Activated CD8-positive, alpha-beta T cell treated with anti-CD3 and anti-CD28 coated beads for 36 hours (primary cell): ENCODE measurements at places on chromosomes 5 and 9.

DNA sequence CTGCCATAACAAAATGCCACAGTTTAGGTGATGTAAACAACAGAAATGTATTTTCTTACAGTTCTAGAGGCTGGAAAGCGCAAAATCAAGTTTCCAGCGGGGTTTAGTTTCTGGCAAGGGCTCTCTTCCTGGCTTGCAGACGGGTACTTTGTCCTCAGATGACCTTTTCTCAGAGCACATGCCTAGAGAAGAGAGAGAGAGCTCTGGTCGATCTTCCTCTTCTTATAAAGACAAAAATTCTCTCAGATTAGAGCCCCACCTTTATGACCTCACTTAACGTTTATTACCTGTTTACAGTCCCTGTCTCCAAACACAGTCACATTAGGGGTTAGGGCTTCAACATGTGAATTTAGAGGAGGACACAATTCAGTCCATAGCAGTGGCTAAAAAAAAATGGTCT lies 119.7 kb downstream of the CETN3 start:
- DNase-seq, result no peak

DNA sequence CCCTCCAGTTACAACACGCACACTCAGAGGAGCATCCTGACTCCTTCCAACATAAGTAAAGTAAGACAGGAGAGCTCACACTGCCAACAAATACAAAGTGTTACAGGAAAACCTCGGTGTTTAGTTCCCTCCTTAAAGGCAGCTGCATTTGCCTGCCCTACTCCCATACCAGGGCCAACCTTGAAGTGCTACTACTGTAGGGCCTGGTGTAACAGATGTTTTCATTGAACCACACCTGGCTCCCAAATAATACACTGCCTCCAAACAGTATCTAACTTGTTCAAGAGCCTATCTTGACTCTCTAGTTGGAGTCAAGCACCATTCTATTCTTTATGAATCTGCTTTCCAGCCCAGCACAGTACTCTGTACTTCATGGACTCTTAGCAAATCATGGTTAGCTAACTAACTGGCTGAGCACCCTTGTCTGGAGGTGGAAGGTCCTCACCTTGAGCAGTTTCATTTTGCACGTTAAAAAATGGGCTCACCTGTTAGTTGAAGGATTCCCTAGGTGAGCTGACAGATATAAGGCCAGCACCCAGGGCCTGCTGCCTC lies 34.6 kb downstream of the TTC39B start:
- no peak for DNase-seq

DNA sequence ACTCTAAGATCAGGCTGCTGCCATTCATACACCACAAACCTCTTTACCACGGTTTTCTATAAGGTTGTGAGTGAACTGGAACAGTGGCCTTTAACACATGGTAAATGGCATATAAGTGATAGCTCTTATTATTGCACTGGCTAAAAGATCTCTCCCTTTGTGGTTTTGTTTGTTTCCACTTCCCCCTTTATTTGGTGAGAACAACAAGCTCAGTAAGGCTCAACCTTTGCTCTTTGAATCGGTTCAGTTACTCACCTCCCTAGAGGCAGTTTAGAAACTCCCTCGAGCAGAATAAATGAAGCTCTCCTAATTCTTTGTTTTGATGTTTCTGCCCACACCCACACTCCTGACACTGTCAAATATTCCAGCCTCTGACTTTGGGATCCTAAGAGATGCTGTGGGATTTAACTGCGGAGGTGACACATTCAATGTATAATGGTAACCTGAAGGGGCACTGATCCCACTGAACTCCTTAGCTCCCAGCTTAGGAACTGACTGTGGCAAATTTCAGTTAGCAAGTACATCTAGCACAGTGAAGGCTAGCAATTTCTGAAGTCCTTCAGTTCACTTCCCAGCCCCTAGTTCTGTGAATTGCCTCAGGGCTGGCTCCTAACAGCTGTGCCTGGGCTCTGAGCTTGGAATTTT lies 22.5 kb upstream of the RAD23B start:
- DNase-seq, result no peak

DNA sequence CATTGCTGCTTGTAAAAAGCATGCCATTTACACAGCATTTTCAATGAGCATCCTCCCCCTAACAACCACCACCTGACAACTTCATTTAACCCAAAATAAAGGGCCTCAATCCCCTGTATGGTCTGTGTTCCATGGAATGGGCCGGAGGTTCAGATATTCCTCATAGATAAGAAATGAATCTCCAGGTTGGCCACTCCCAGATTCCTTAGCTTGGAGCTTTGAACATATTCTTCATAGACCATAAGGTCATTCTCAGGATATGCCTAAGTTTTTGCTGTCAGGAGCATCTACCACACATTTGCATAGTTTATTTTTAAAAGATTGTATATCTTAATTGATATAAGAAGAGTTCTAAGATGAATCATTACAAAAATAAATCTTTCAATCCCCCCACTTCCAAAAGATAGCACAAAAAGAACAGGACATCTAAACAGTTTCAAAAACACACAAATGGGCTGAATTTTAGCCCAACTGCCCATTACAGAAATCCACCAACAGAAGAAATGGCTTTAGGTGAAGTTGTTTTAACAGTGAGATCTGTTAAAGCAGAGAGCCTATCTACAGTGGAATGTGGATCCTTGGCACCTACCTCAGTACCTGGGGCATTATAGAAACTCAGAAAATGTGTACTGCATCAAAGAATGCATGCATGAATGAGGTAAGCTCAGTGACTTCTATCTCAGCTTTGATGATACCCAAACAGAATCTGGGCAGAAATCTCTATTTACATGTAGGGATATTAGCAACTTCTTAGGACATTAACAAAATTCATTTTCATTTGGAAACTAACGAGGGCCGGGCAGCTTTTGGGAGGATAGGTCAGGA lies 179.8 kb downstream of the SEC61B start:
- no peak for DNase-seq

GRCh38 chr9:665296-665695 lies 176.2 kb upstream of the DMRT1 start:
- DNase-seq, result no peak

GRCh38 chr9:96487949-96488348 lies 38.0 kb downstream of the HABP4 start:
- DNase-seq, result no peak

DNA sequence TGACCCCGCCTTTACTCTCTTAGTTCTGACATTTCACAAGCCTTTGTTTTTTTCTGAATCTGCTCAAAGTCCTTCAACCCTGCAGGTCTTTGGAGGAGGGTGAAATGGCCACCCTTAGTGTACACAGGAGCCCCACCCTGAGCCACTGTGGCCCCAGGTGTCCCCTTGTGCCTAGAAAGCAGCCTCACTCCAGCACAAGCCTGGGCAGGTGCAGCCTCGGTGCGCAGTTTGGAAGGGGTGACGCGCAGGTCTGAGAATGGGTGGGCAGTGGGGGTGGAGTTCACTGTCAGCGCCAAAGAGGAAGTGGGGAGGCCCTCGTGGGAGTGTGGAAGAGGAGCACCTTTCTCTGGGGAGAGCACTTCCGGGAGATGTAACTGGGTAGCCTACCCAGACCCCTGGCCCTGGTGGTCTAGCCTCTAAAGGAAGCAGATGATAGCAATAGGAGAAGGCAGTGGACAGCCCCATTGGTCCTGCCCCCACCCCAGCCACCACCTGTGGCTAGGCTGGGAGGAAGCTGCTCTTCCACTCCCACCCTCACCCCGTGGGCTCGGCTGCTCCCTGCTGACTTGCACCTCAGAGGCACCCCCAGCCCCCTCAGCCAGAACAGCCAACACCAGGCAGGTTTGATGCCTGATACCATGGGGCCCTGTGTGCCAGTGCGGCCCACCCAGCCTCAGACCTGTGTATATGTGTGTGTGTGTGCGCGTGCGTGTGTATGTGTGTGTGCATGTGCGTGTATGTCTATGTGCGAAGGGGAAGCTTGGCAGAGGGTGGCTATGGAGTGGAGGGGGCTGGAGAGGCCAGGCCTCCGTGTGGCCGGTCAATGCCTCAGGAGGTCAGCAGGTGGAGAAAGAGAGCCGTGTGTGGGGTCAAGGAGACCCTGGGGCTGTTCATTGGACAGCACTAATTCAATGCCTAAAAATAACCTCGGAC lies 16.8 kb upstream of the DAB2IP start:
- peak; percentile 75 for DNase-seq

GRCh38 chr5:126002222-126002897 lies 420.8 kb upstream of the GRAMD2B start:
- DNase-seq, result no peak

- peak; percentile 56 for DNase-seq
These were observed 69.8 kb downstream of the KDM4C start for GRCh38 chr9:6827439-6828145.

DNA sequence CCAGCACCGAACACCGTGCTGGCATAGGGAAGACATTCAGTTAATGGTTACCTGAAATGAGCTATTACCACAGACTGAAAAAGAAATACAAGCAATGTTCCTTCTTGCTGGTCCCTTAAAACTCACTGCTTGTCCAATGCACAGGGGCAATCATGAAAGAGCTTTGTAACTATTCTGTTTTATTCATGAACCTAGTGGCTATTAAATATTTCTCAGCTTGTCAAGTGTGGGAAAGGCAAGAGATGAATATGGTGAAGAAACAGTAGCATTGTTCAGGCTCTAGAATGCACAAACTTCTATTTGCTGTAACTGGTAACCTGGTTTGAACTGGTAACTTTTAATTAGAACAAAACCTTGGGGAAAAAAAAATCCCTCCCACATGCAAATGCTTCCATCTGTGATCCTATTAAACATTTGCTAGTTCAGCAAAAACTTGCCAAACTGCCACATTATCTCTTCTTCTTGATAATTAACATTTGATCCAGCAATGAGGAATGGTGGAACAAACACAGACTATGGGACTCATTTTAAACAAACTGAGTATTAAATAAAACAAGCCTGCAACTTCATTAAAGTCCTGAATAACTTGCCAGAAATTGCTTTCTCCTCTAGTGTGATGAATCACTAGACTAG lies 36.1 kb downstream of the YIPF5 start:
- DNase-seq, result no peak

DNA sequence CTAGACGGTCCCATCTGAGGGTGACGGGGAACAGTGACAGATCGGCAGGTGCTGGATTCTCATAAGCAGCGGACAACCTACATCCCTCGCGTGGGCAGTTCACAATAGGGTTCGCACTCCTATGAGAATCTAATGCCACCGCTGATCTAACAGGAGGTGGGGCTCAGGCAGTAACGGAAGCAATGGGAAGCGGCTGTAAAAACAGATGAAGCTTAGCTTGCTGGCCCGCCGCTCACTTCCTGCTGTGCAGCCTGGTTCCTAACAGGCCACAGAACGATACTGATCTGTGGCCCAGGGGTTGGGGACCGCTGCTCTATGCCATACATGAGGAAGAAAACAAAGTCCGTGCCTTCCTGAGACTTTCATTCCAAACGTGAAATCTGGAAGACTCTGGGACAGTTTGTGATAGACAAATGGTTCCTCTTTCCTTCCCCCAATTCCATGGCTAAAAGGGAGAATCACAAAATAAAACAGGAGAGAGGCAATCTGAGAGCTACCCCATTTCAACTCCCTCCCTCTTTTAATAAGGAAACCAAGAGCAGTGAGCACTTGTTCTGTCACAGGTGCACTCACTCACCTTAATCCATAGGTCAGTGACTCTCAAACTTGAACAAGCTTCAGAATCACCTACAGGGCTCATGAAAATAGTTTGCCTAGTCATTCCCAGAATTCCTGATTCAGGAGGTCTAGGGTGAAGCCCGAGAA lies 12.1 kb downstream of the PDCL start:
- peak; percentile 65 for DNase-seq

DNA sequence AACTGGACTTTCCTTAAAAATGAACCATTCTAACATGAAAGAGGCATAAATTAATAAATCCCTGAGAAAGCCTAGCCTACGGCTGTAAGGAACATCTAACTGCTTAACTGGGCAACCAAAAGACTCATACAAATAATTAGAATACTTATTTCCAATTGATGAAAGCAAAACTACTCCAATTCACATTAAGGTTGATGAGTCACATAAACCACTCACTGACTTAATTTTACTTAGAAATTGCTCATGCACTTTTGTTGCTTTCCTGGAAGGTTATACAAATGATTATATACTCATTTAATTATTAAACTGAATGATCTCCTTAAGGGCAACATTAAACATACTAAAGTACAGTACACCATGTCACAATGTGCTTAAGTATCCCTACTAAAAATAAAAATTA lies 101.9 kb downstream of the NFIB start:
- no peak for DNase-seq

GRCh38 chr5:169856571-169856970 lies 123.7 kb downstream of the INSYN2B start:
- DNase-seq, result no peak

DNA sequence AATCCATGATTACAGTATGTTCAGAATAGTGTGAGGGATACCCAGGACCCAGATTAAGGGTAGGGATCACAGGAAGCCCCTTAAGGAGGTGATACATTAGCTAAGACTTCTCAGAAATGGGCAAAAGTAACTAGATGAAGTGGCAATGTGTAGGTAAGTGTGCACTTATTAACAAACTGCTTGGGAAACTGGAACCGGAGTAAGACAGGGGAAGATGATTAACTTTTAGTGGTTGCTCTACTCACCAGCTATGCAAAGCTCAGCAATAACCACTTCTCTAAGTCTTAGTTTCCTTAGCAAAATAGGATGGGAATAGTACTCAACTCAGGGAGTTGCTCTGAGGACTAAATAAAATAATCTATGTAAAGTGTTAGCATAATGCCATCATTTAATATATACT lies 182.2 kb downstream of the MCTP1 start:
- no peak for DNase-seq

GRCh38 chr9:88477300-88477751 lies 57.7 kb upstream of the NXNL2 start:
- no peak for DNase-seq

DNA sequence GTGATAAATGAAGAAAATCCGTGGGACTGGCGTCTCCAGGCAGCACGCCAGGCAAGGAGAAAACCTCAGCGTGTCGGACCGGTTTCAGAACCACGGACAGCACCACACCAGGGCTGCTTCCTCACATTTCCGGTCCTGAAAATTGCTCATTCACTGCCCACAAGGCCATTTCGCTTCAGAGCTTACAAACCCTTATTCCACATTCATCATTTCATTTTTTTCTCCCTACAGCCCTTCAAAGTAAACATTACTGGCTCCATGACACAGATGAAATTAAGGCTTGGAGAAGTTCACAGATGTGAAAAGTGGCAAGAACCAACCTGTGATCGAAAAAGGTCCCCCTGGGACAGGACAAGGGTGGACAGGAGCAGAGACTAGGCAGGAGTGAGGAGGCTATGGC lies 1.5 kb upstream of the GPRIN1 start:
- peak; percentile 76 for DNase-seq

- no peak for DNase-seq
These were observed 228.0 kb downstream of the DCP2 start for GRCh38 chr5:113204525-113205161.

- no peak for DNase-seq
These were observed 142.2 kb downstream of the FGF10 start for GRCh38 chr5:44246986-44247385.

- DNase-seq, result peak; percentile 43
These were observed 8.3 kb upstream of the ENC1 start for GRCh38 chr5:74648835-74649293.

- DNase-seq, result no peak
These were observed 43.7 kb upstream of the HAND1 start for GRCh38 chr5:154521756-154522155.

- peak; percentile 66 for DNase-seq
These were observed 425 bp downstream of the PTPA start for GRCh38 chr9:129111528-129112151.
